ENCODE measurements at places on chromosomes 1 and 21.
A peak's percentile ranks its signal among the peaks of the same experiment; 100 is the strongest.

GRCh38 chr1:6723621-6724428, 22.2 kb upstream of the DNAJC11 start:
- DNase-seq = no peak

- DNase-seq = no peak
These were observed 109.0 kb downstream of the FAF1 start for GRCh38 chr1:50851034-50851433.

- DNase-seq = no peak
These were observed 1.6 kb downstream of the COLGALT2 start for GRCh38 chr1:184035719-184036516.

DNA sequence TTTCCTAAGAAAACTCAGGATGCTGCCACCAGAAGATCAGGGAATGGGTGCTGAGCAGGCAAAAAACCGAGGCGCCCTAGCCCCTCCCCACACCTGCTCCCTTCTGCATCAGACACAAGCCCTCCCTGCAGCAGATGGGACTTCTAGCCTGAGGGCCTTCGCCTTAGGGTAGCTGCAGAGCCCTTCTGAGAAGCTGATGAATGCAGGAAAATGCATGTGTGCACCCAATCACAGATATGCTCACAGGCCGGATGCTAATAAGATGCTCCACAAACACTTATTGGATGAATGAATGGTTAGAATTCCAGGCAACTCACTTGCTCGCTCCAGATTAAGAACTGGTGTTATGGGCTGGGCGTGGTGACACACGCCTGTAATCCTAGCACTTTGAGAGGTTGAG, 6.8 kb upstream of the C1orf210 start:
- no peak for DNase-seq

- DNase-seq = no peak
These were observed 160.0 kb downstream of the NEGR1 start for GRCh38 chr1:72122099-72122880.

DNA sequence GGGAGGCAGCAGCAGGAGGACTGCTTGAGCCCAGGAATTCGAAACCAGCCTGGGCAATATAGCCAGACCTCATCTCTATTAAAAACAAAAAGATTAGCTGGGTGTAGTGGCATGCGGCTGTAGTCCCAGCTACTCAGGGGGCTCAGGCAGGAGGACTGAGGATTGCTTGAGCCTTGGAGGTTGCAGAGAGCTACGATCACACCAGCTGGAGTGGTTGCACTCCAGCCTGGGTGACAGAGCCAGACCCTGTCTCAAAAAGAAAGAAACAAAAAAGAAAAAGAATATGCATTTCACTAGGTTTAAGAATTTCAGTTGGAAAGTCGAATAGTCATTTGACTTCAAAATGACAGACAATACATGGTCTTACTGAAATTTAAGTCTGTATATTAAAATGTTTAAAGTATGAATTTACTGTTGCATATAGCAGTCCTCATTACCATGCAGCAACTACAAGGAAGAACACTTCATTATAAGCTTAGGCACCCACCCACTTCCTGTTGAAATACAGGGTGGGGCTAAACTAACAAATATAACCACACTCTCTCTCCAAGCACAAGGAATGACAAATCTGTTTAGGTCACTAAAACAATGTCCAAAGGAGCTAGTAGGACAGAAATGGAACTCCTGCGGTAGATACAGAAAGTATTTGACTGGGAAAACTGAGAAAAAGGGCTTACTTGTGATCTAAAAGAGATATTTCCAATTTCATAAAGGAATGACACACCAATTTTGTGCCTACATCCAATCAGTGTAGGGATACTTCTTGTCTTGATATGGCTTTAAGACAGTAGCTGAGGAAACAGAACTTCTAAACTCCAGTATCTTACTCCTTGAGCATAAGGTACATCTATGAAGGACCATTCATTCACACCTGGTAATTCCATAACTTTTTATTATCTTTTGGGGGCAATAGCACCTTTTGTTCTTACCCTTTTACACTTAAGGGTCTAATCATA, 44.1 kb downstream of the GPR3 start:
- DNase-seq = no peak

- no peak for DNase-seq
These were observed 33.9 kb upstream of the CAMK1G start for GRCh38 chr1:209549443-209550205.

DNA sequence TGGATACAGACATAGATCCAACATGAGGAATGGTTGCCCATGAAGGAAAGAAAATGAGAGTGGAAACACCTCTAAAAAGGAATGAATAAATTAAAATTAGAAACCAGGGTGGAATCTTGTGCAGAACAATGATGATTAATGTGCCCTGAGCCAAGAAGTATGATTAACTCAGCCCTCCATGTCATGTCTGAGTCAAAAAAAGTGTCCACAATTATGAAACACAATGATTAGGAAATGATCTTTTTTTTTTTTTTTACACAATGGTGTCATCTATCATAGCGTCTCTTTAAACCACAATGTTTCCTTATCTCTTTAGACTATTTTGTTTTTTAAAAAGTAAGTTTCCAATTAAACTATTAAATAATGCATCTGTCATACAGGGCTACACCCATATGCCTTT, 78.9 kb upstream of the RAB4A start:
- no peak for DNase-seq

GRCh38 chr1:240869071-240869470, 257.1 kb upstream of the GREM2 start:
- no peak for DNase-seq

DNA sequence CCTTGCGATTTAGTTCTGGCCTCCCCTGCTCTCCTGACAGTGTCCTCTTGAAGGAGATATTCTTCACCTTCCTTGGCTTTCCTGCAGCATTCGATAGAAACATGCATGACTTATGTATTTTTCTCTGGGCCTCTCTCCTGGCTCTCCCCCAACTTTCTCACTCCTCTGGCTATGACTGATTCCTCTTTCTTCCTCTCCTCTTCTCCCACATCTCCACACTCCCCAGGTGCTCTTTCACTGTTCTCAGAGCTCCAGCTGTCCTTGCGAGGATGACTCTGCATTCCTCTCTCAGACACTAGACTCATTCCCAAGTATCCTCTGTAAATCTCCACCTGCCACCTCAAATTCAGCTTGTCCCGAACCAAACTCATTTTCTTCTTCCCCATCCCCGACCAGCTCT, 18.0 kb downstream of the LRRC42 start:
- no peak for DNase-seq

- no peak for DNase-seq
These were observed 1.0 kb upstream of the HAO2 start for GRCh38 chr1:119367432-119368124.

DNA sequence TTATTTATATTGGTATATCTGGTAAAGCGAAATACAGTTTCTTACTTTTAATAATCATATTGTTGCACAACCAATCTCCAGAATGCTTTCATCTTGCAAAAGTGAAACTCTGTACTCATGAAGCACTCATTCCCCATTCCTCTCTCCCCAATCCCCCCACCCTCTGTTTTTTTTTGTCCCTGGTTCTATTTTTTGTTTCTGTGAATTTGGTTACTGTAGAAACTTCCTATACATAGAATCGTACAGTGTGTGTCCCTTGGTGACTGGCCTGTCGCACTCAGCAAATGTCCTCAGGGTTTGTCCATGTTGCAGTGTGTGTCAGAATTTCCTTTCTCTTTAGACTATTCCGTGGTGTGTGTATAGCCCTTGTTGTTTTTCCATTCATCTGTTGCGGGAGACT, 7.9 kb upstream of the NLRP3 start:
- no peak for DNase-seq

DNA sequence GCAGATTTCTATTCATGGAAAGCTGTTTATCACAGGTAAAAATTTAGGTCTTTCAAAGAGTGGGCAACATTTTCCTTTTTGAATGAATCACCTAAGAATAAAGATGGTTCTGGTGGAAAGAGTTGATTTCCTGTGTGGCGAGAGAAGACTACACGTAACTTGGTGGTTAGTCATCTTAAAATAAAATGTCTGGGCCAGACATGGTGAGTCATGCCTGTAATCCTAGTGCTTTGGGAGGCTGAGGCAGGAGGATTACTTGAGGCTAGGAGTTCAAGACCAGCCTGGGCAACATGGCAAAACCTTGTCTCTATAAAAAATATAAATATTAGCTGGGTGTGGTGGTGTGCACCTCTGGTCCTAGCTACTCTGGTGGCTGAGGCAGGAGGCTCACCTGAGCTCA, 65.7 kb downstream of the DISP1 start:
- DNase-seq = no peak

DNA sequence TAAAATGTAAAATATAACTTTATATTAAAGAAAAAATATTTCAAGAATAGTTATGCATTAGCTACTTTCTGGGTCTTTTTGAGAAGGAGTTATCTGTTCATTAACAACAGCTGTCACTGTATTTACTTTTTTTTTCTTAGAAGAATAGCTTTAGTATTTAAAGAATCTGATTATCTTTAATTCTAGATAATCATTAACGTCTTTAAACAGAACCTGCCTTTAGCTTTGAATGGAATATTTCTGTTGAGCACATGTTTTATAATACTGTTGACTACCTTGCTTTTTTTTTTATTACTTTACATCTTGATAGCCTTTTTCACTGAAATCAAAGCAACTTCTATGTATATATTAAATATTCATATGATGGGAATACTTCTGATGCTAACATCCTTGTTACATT, 132.0 kb downstream of the CLEC20A start:
- no peak for DNase-seq

- DNase-seq = no peak
These were observed 51.2 kb downstream of the TRAF5 start for GRCh38 chr1:211377539-211378450.

DNA sequence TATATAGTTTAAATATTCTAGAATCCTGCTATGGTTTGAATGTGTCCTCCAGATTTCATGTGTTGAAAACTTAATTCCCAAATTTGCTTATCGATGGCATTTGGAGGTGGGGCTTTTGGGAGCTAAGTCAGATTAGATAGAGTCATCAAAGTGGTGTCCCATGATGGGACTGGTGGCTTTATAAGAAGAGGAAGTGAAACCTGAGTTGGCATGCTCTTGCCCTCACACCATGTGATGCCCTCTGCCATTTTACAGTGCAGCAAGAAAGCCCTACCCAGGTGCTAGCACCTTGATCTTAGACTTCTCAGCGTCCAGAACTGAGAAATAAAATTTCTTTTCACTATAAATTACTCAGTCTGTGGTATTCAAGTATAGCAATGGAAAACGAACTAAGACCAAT, 111.3 kb downstream of the TGFB2 start:
- no peak for DNase-seq

DNA sequence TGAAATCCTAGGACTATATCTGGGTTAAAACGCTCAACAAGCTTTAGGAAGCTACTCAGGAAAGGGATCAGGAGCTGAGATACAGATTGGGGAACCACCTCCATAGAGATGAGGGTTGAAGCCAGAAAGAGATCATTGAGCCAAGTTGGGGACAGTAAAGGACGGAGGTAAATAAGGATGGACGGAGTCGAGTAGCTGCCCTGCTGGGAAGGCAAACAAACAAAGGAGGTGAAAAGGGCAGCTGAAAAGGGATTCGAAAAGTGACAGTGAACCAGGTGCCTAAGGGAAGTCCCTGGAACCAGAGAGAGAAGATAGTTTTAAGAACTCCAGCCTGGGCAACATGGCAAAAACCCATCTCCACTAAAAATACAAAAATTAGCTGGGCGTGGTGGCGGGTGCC, 6.3 kb upstream of the CAMSAP2 start:
- DNase-seq = no peak

DNA sequence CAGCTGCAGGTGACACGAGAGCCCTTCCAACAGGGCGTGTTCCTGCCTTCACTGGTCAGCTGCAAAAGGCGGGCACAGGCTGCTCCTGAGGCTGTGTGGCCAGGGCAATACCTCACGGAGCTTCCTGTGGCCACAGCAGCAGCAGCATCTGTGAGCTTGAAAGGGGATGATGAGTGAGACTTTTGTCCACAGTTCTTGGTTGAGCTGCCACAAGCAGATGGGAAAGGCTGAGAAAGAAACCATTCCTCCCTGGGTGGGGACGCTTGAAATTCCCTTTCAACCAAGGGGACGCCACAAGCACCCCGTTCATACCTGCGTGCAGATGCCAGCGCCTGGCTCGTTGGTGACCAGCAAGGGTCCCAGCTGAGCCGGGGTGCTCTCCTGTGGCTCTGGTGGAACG, 37.6 kb downstream of the B3GALT5 start:
- DNase-seq = no peak

GRCh38 chr21:33514229-33514628, 22.7 kb upstream of the DNAJC28 start:
- DNase-seq = no peak

DNA sequence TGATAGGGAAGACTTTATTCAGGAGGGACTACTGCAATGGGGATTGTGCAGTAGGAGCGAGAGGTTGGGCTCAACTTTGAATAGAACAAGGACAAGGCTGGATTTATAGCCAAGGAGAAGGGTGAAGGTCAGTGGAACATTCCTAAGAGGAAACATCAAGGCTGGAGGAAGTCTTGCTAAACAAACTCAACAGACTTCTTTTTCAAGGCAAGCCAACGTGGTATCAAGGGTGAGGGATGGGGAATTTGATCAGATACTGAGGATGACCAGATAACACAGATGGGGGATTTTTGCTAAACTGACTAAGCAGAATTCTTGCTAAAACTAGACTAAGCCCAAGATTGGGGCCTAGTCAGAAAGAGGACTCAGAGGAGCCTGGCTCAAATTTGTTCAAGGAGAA, 107.3 kb downstream of the DUSP10 start:
- no peak for DNase-seq

DNA sequence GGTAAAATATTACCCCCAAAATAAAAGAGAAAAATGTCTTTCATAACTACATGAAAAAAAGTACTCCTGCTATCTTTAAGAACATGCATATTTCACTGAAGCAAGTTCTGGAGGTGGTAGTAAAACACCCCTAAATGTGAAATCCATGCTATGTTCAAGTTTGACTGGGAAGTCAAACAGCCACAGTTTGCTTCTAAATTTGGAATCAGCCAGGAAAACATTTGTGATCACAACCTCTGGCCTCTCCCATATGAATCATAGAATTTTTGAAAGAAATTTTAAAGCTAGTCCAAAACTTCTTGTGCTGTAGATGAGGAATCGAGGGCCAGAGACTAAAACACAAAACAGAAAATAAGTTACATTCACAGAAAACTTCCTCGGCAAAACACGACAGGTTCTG, 6.6 kb downstream of the SORT1 start:
- no peak for DNase-seq

- DNase-seq = no peak
These were observed 35.8 kb upstream of the VCAM1 start for GRCh38 chr1:100683448-100684349.

GRCh38 chr1:29858646-29859045, 622.3 kb downstream of the PTPRU start:
- no peak for DNase-seq

GRCh38 chr1:2258996-2259395, 30.9 kb downstream of the SKI start:
- peak; percentile 54 for DNase-seq

- DNase-seq = no peak
These were observed 471.3 kb downstream of the CAMTA1 start for GRCh38 chr1:7256526-7256925.

DNA sequence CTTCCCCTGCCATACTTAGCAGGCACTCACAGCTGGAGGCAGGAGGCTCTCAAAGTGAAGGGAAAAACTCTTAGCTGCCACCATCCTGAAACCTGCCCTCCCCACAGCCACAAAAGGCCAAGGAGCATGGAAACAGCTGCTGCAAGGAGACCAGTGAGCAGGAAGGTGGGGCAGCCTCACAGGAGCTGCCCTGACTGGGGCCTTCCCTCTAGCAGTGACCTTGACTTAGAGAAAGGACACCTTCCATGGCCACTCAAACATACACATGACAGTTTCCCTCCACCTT, 126.3 kb downstream of the HIVEP3 start:
- DNase-seq = no peak
